Mammary epithelial cell (primary cell): ENCODE measurements at places on chromosomes 4 and X.

GRCh38 chr4:182969651-182970279 lies 52.6 kb upstream of the DCTD start:
- DNase-seq = no peak

- no peak for DNase-seq
Observed at GRCh38 chr4:158159718-158160094, 13.1 kb downstream of the GASK1B start.

DNA sequence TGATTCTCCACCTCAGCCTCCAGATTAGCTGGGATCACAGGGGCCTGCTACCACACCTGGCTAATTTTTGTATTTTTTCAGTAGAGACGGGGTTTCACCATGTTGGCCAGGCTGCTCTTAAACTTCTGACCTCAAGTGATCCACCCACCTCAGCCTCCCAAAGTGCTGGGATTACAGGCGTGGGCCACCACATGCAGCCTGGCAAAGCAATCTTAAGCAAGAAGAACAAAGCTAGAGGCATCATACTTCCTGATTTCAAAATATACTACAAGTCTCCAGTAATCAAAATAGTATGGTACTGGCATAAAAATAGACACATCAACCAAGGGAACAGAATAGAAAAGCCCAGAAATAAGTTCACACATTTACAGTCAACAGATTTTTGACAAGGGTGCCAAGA lies 12.8 kb upstream of the F8A1 start:
- no peak for DNase-seq

GRCh38 chrX:123990169-123990568 lies 28.7 kb downstream of the STAG2 start:
- DNase-seq = no peak

- DNase-seq = no peak
Observed at GRCh38 chr4:1113311-1114009, at the start of gene RNF212. TSS of gene RNF212 (minus strand) at chr4:1113564. CDS start at chr4:1113464, 100 bp downstream.
